ENCODE measurements at places on chromosomes 7 and 10.

GRCh38 chr10:10911471-10911921, 106.2 kb upstream of the CELF2 start:
- DNase-seq = peak; percentile 93

- DNase-seq = peak; percentile 92
These were observed 110.7 kb downstream of the RALA start for GRCh38 chr7:39733881-39734632.

DNA sequence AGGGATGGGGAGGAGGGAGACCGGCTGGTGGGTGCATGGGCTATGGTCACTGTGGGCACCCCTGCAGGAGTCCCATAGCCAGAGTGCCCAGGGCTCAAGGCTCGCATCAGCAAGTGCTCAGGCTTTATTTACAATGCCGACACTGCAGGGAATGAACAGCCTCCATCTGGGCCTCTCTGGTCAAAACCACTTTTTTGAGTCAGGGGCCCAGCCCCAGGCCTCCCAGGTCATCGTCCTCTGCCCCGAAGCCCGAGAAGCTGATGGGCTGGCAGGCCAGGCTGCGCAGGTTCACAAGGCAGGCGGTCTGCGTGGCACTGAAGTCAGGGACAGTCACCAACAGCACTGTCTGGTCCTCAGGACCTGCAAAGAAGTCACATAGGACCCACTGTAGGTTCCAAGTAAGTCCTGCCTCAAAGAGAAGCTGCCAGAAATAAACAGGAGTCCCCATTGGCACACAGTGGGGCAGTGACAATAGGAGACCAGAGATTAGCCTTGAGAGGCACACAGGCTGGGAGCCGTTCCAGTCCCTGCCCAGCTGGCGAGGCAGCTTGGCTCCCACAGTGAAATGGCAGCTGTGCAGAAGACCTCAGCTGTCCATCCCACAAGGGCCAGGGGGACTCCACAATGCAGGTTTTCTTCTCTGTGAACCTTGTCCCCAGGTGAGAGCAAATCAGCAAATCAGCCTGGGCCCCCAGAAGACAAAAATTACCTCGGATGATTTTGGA, 8.6 kb downstream of the POLD2 start:
- DNase-seq = no peak

- DNase-seq = peak; percentile 94
These were observed 7.9 kb downstream of the ZNF22 start for GRCh38 chr10:45008524-45009161.

DNA sequence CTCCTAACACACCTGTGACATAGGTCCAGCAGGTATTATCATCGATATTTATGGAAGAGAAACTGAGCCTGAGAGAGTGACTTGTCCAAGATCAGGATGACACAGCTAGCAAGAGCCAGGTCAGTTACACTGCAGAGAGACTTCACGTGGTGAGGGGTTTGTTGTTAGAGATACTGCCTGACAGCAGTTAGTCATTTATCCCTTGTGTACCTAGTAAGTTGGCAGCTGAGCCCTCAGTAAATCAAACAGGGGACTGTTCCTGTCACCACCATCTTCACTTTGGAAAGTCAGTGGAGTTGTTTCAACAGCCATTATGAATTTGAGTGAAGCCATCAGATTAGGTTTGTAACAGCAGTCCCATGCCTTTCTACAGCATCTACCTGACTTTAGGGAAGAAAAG, 87.5 kb upstream of the GATA3 start:
- no peak for DNase-seq

DNA sequence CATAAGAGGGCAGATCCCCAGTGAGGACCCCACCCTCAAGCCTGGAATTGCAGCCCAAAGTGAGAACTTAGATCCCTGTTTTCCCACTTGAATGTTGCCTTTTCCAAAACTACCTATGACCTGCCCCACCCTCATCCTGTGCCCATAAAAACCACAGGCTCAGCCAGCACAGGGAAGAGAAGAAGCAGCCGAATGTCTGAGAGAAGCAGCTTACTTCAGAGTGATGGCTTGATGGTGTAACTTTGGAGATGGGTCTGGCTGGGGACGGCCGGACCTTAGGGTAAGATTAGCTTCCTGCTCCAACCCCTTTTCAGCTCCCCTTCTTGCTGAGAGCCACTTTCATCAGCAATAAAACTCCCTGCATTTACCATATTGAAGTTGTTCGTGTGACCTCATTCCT, 5.7 kb downstream of the SLC25A40 start:
- no peak for DNase-seq

DNA sequence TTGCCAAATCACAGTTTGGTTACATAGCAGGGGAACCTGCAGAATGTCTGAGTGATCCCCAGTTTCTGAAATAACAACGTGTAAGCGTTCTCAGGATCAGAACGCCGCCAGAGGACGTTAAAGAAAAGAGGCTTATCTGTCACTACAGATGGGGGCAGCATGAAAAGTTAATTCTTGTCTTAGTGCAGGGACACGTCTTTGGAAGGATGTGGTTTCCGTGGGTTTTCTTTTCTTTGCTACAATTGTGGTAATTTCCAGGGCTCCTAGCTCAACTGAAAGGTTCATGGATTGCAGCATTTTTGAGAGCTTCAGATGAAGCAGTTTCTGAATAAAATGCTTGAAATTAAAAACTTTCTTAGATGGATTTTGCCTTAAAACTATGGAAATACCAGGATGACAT, 106.6 kb downstream of the PRKCQ start:
- DNase-seq = no peak

GRCh38 chr7:154987571-154987970, 15.4 kb downstream of the PAXIP1 start:
- DNase-seq = no peak

DNA sequence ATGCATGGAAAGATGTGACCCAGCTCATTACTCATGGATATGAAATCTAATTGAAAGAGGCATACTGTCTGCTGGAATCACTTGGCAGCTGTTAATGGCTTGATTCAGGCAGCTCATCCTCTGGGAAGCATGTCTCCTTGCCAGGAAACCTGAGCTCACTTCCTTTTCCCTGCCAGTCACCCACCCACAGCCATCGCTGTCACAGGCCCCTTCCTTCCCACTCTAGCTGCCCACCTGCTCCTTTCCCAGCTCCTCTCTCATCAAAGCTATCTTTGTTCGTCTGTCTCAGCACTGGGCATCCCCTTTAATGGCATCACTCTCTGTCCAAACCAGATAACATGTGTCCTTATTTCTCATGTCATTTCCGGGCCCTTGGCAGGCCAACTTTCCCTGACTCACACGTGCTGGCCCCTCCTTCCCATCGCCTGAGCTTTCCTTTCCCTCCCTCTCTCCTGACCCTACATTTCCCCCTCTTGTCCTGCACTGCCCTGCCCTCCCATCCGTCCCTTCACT, 721.9 kb downstream of the TNS3 start:
- DNase-seq = peak; percentile 74

- no peak for DNase-seq
These were observed 5.1 kb downstream of the DPY19L1 start for GRCh38 chr7:35032166-35032565.

GRCh38 chr10:71923138-71923692, 41.0 kb upstream of the CHST3 start:
- DNase-seq = no peak

GRCh38 chr7:4472728-4473127, 209.4 kb upstream of the FOXK1 start:
- no peak for DNase-seq

DNA sequence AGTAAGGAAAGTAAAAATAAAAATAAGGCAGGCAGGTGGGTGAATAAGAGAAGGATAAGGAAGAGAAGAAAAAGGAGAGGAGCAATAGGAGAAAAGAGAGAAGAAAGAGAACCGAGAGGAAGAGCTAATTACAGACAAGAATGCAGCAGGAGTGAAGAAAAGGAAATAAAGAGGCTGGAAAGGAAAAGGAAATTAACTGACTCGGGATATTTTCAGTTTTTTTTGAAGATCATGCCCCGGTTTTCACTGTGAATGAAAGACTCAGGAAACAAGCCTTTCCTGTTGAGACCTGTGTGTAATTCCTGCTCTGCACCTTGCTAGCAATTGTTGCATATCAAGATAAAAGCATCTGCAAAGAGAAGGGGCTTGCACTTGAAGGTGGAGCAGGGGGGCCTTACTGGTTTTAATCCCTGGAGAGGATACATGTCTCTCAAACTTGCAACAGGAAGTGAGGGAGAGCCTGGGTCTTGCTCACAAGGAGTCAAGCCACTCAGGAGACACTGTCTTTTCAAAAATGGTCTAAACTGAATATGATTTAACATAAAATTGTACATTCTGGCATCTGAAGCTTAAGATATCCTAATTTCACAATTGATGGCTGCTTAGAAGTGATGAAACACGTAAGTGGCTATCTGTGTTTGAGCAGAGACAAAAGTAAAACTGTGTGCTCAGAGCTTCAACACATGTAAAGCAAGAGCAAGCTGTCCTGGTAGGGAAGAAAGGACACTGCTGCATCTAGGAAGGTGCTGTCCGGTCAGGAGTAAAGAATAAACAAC, 157.6 kb downstream of the FAM107B start:
- no peak for DNase-seq

DNA sequence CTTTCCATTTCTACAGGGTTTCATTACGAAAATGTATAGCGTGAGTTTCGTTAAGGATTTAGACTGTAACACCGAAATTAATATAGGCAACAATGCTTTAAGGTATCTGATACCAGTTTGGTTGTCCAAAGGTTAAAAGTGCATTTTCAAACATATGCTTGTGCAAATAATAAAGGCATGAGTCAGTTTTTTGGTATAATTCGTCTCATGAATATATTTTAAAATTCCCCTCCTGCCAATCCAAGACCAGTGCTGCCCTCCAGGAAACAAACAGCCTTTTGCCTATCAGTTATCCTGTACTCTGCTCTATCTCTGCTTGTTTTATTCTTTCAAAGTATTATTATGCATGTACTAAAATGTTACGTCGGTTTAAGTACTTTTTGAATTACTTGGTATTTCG, 2.0 kb downstream of the LCOR start:
- peak; percentile 31 for DNase-seq

DNA sequence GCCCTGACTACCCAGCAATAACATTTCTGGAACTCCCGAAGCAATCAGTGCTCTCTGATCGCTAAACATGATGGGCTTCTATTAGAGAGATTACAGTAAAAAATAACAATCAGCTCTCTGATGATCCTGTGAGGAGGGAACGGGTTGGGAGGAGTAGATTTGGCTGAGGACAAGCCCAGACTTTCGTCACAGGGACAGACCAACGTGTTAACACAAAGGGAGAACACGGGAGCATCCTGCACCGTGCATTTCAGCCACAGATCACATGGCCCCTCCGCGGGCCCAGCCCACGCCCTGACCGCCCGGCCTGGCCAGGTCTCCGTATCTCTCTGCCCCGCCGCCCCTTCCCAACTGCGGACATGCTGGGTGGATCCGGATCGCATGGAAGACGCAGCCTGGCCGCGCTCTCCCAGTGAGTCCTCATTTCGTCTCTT, 95.0 kb upstream of the AGBL3 start:
- peak; percentile 97 for DNase-seq

- DNase-seq = peak; percentile 60
These were observed 50.9 kb downstream of the CALML3 start for GRCh38 chr10:5575482-5576153.

- peak; percentile 44 for DNase-seq
These were observed 1.1 kb downstream of the RHOBTB1 start for GRCh38 chr10:60942788-60943315.

DNA sequence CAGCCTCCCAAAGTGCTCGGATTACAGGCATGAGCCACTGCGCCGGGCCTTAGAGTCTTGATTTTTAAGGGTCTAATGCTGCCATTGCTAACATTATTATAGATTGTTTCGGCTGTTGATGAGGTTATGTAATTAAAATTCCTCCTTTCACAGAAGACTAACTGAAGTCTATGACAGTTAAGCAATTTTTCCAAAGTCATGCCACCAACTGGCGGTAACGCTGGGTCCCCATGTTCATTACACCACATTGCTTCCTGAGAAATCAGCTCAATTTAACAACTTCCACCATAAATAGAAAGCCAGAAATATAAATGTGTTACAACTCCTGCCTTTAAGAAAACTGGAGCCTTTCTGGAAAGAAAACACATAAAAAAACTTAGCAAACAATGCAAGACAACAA, 3.5 kb downstream of the ERLIN1 start:
- no peak for DNase-seq

DNA sequence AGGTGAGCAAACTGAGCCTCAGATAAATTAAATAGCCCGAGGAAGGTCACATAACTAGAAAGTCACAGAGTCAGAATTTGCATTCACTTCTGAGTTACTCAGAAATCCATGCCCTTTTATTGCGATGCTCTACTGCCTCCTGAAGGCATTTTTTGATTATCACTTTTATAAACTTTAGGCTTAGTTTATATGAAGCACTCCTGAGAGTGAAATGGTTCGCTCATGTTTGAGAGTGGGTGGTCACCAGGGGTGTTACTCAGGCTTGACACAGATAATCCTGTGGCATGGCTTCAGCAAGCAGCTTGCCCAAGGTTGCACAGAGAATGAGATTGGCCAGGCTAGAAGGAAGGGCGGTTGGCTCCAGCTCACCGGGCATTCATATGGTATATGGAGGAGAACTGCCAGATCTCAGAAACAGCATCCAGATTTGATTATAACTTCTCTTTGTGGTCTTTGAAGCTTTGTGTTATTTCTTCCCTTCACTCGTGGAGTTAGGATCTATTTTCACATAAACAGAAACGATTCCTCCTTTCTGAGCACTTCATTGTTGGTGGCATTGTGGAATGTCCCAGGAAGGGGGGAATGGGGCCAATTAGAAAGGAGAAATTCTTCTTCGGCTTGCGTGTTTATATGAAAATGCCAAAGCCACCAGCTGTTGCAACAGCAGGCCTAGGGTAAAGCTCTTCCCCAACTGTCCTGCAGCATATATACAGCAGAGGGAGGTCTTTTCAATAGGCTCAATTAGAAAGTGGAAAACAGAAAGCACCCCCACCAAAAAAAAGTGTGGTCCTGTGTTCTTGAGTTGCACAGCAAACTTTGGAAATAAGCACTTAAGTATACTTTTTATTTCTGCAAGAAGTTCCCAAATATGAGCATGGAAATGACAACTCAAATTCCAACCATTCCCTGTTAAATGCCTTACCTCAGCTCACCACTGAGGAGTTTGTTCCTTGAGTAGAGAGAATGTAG, 628.8 kb downstream of the SUGCT start:
- DNase-seq = peak; percentile 40

GRCh38 chr7:28137463-28137862, 43.1 kb downstream of the JAZF1 start:
- DNase-seq = no peak

DNA sequence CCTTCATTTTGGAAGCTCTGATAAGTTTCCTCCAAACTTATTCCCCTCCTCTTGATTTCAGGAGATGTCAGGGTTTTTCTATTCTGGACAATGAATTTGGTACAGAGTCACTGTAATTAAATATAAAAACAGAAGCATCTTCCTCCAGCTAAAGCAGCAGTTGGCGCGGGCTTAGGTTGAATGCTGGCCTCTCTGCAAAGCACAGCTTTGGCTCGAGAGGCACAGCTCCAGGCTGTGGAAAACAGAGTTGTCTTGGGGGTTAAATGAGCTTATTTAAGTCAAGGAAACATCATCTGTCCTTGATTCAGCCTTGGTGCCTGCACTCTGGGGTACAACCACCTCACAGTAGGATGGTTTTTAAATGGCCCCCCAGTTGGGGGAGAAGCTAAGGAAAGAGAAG, 35.0 kb upstream of the PDCD4 start:
- no peak for DNase-seq

DNA sequence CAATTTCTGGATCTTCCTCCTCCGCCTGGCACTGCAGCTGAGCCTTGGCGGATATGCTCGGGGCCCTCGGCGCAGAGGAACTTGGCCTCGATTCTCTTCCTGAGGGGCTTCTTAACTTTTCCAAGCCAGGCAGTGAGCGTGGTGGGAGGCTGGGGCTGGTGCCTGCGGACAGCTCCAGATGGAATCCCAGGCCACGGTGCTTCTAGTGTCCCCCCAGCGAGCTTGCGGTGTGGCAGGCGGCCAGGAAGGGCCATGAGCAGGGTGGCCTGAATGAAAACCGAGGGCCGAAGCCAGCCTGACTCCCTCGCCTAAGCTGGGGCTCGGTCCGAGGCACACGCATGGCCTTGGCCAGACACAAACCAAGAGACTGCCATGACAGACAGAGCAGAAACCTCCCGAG, 31.3 kb downstream of the RCC1L start:
- no peak for DNase-seq

Data from cardiac fibroblast (primary cell).